ENCODE measurements at places on chromosomes 13 and 19. TPM values are rescaled to one million over a fixed set of nuclear protein-coding genes. Genes with fewer than 3 reads are reported as not detected.
A peak's percentile ranks its signal among the peaks of the same experiment; 100 is the strongest.

DNA sequence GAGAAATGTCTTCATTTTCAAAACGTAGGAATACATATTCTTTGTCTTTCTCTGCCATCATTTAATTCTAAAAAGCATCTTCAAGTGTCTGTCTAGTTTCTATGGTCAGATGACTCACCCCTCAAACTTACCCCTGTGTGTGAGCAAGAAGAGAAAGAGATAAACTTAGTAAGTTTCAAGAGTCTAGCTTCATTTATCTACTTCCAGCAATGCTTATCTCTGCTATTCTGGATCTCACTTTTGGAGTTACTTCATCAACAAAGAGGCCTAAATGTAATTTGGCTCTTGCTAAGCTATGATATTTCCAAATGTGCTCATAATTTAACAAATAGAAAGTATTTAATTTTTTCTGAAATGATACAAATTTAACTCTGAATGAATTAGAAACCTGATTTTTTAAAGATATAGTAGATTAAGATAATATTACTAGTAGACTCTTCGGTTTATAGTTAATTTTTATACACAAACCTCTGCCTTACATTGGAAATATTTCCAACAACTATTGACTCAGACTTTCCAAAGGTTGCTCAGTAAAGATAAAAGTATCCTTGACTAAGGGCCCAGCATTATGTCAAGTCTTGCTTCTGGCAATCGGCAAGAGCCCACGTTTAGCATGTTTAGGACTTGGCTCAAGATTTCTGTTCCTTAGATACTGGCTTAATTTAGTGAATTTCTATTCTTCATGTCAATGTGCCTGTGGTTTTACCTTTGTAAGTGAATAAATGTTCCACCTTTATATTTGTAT is 1511.0 kb upstream of the SLC10A2 start:
- no peak overlapping the region for H3K27ac ChIP-seq
- H3K4me1 ChIP-seq, result no peaks in the 10 kb centered on the region
- H3K4me3 ChIP-seq, result no peak overlapping the region
- no peaks in the 10 kb centered on the region for H3K27me3 ChIP-seq
- H3K36me3 ChIP-seq, result peaks cover 2% of the 10 kb centered on the region
- DNase-seq, result no peak

- DNase-seq, result no peak
- H3K27ac ChIP-seq, result no peak overlapping the region
- peaks cover 30% of the 10 kb centered on the region for H3K4me1 ChIP-seq
- peaks cover 51% of the 10 kb centered on the region for H3K36me3 ChIP-seq
- no peaks in the 10 kb centered on the region for H3K27me3 ChIP-seq
Measured at GRCh38 chr13:95605448-95606125, 38.9 kb downstream of the DZIP1 start.

- H3K4me1 ChIP-seq, result no peaks in the 10 kb centered on the region
- no peak for DNase-seq
- H3K36me3 ChIP-seq, result peaks cover 36% of the 10 kb centered on the region
- no peaks in the 10 kb centered on the region for H3K27me3 ChIP-seq
- H3K27ac ChIP-seq, result no peak overlapping the region
Measured at GRCh38 chr19:19651076-19651475, 7.6 kb upstream of the GMIP start.

CALR3 gene
- not detected for total RNA-seq

ELANE gene
- total RNA-seq, result 1.1 TPM

SLC27A1 gene
- 12.5 TPM for total RNA-seq

GRCh38 chr13:39751805-39752204 is 96.3 kb downstream of the COG6 start:
- no peaks in the 10 kb centered on the region for H3K27me3 ChIP-seq
- no peak overlapping the region for H3K27ac ChIP-seq
- no peaks in the 10 kb centered on the region for H3K4me1 ChIP-seq
- peaks cover 38% of the 10 kb centered on the region for H3K36me3 ChIP-seq

N4BP2L1 gene
- total RNA-seq, result 9.8 TPM

GRCh38 chr13:39676315-39676876 is 20.9 kb downstream of the COG6 start:
- H3K4me3 ChIP-seq, result no peak overlapping the region
- H3K27ac ChIP-seq, result no peak overlapping the region
- peaks cover 22% of the 10 kb centered on the region for H3K36me3 ChIP-seq
- H3K4me1 ChIP-seq, result no peaks in the 10 kb centered on the region

GRCh38 chr19:12666265-12667048 is at the start of the genes MAN2B1 and WDR83:
Gene MAN2B1 (minus strand): TSS chr19:12666742. CDS start chr19:12666701, 41 bp downstream.
Gene WDR83 (plus strand): TSS chr19:12666807. CDS start chr19:12669791, 2,984 bp downstream.
- peak within 1 kb of the TSS; percentile 87 for H3K4me3 ChIP-seq
- peaks cover 3% of the 10 kb centered on the region for H3K36me3 ChIP-seq
- H3K27me3 ChIP-seq, result no peaks in the 10 kb centered on the region
- peaks cover 33% of the 10 kb centered on the region for H3K4me1 ChIP-seq
- H3K27ac ChIP-seq, result peak within 1 kb of the TSS; percentile 67
- peak; percentile 91 for DNase-seq

OSCAR gene
- 0.32 TPM for total RNA-seq

- H3K27ac ChIP-seq, result no peak overlapping the region
- no peak overlapping the region for H3K4me3 ChIP-seq
- no peaks in the 10 kb centered on the region for H3K4me1 ChIP-seq
- DNase-seq, result no peak
Measured at GRCh38 chr19:31803835-31804446, 454.7 kb upstream of the TSHZ3 start.

All from osteocyte (in vitro differentiated cells).